Astrocyte of the cerebellum (primary cell): ENCODE measurements at places on chromosomes 5 and 9.
A peak's percentile ranks its signal among the peaks of the same experiment; 100 is the strongest.

GRCh38 chr5:155926766-155927165 lies 400.2 kb upstream of the SGCD start:
- no peak for DNase-seq

- DNase-seq = no peak
Measured at GRCh38 chr5:3336666-3337065, 259.0 kb upstream of the IRX1 start.

DNA sequence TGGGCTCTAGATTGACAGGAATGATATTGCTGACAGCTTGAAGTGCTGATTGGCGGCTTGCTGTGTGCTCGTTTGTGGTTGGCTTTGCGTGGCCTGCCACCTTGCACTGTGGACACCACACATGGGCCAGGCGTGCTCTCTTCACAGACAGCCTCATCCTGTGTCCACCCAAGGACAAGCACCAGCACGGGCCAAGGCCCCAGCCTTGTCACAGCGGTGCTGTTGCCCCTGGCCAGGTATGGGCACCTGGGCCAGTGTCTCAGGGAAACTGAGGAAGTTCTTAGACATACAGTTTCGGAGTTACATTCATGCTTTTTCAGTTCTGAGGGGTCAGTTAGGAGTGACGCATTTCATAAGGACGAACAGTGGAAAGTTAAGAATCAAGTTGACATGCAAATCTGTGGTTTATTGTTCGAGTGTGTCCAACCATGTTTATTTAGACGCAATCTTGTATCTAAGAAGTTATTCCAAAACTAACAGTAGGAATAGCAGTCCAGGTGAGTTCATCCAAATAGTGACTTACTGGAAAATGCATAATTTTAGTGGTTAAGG lies 125.9 kb downstream of the EHMT1 start:
- no peak for DNase-seq

DNA sequence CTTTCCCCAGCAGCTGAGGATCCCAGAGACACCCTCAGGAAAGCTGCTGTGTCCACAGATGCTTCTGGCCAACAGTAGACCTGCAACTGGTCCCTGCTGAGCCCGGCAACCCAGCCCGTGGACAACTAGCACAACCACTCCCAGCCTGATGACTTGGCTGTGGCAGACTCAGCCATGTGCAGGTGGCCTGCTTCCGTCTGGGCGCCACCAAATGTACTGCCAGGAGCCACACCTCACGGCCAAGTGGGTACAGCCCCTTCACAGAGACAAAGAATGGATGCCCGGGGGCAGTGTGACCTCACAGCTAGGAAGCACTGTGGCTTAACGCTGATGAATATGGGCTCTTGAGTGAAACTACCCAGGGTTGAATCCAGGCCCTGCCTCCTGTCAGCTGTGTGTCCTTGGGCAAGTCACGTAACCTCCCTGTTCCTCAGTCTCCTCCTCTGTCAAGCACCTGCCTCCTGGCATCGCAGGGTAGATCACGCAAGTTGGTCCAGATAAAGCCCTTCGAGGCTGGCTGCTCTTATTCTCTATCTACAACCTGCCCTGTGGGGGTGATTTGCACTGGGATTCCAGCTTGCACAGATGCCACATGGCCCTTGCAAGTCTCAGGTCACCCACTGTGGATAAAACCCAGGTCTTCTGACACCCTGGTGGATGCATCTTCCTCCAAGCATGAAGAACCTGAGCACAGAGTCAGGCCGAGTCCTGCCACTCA lies 225.0 kb downstream of the PBX3 start:
- no peak for DNase-seq

DNA sequence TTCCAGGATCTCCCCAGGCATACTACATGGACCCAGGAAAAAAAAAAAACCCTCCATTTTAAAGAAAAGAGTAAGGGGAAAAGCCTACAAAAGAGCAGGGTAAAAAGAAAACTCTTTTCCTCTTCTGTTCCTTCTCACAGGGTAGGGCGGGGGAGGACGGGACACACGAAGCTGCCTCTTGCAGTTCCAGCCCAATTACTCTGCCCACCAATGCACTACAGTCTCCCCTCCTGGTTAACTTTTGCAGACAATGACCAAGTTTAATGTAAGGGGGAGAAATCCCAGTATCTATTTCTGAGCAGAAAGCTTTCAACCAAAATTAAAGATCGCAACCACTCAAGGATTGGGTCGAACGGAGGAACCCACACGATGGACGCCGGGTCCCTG lies 1.3 kb downstream of the BRD3 start:
- DNase-seq = no peak

- no peak for DNase-seq
Measured at GRCh38 chr5:16924206-16924605, 11.9 kb downstream of the MYO10 start.

DNA sequence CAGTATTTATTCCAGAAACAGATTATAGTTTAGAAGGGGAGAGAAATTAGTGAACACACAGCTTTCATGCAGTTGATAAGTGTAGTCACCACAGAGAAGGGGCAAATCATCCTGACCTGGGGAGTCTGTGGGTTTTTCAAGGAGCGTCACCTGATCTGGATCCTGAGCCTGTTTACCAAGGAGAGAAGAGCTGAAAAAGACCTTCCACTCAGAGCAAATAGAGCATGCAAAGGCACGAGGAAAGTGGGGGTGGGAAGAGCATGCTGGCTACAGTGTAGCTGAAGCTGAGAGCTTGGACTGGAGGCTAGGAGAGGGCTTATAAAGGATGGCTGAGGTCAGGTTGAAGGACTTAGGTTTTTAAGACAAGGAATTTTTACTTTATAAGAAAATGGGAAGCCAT lies 30.4 kb downstream of the ACO1 start:
- no peak for DNase-seq

DNA sequence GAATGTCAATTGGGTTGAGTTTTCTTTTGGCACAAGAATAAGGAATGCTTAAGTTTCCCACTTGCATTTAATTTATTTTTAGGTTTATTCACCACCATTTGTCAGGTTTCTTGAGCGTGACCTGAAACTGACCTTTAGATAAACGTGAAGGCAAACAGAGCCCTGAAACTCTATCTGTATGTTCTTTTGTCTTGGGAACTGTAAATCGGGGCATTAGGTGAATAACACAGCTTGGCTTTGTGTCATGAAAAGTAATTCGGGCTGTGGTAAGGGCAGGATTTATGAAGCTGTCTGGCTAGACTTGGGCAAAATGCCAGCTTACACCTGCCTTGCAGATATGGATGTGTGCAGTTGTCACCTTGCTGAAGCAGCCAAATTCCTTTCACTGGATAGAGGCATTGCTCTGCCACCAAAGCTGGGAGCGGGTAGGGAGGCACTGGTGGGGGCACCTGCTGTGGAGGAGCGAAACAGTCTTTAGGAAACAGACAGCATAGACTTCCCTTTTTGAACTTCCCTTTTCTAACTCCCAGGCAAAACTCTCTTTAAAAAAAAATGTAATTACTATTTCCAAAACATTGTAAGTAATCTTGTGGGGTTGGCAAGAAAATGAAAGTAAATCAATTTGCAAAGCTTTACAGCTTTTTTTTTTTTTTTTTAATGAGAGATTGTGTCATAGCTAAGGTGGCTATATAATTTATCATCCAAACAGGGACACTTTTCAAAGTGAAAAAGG lies 545.2 kb downstream of the CSNK1G3 start:
- DNase-seq = no peak

DNA sequence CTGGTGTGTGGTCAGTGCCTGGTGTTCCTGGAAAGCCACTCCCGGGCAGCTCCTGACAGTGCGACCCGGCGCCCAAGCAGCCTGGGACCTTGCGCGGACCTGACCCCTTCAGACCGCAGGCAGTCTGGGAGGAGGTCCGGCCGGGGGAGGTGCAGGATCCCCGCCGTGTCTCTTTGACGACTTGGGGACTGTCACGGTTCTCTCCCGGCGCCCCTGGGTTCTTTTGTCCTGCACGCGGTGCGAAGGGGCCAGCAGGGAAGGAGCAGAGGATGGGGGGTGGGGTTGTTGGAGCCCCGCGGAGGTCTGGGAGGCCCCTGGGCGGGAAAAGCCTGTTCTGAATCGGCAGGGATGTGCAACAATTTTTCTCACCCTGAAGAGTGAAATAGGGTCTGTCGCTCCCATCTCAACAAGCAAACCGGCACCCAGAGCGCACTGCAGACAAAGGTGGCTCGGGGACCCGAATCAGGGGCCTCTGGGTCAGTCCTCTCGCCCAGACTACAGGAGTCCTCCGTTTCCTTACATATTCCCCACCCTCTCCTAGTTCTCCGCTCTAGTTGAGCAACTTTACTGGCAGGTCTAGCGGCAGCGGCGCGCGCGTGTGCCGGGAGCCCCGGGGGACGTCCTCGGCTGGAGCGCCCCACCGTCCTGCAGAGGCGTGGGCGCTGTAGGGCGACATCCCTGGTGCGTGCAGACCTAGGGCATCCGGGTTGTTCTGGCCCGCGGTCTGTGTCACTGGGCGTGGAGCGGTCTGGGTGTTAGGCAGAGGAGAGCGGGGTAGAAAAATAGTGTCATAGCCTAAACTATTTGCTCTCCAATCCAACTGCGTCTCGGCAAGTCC lies 1.2 kb downstream of the VCAN start:
- no peak for DNase-seq

DNA sequence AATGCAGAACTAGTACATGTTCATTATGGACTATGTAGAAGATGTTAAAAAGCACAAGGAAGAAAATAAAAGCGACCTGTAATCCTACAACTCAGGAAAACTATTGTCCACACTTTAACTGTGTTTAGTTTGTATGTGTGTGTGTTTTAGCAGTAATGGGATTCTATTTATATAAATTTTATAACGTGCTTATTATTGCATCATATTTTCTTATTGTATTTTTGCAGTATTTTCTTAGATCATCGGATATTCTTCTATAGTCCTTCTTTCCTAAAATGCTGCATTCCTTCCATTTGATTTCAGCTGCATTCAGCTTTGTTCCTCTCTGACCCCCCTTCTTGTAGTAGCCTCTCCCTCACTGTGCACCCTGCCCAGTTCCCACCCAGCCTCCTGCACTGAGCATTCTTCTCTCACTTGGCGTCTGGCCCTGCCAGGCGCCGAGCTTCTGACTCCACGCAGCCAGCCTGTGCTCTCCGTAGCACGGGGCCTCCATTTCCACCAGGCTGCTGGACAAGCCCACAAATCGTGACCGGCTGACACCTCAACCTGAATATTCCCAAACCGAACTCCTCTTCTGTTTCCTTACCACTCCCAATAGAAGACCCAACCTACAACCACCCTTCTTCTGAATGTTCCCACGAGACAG lies 39.9 kb downstream of the MVB12B start:
- no peak for DNase-seq

DNA sequence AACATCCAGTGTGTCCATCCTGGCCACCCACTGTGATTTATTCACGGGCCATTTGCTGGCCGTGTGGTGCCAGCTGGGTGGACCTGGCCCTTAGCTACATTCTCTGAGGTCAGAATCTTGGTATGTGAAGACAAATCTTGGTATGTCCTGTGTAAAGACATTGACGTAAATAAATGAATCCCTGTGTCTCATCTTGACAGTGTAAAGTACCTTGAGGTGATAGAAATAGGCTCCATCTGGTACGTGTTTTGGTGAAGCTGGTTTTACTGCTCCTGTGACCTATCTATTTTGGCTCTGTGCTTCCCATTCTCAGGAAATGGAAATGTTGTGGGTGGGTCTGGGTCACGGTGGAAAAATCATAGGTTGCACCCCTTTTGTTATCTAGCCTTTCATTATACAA lies 245.4 kb upstream of the ANKH start:
- peak; percentile 5 for DNase-seq
